Activated naive CD4-positive, alpha-beta T cell (primary cell): ENCODE measurements at places on chromosomes 16 and 17.

- no peak for DNase-seq
These were observed 24.3 kb downstream of the SPECC1 start for GRCh38 chr17:20033415-20033814.

DNA sequence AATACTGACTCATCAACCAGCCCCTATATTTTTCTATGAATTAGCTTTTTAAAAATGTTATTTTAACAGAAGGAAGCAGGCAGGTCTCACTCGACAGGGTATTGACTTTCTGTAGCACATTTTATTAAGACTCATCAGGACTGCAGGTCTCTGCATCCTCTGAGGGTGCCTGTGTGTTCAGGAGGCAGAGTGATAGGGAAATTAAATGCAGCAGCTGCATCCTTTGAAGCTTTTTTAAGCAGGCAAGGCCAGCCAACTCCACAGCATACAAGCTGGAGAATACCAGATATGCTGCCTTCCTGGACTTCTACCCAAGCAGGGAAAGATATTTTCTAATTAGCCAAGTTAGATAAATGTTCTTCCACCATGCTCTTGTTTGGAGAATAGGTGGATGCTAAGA, 124.9 kb downstream of the WSCD1 start:
- DNase-seq: no peak

DNA sequence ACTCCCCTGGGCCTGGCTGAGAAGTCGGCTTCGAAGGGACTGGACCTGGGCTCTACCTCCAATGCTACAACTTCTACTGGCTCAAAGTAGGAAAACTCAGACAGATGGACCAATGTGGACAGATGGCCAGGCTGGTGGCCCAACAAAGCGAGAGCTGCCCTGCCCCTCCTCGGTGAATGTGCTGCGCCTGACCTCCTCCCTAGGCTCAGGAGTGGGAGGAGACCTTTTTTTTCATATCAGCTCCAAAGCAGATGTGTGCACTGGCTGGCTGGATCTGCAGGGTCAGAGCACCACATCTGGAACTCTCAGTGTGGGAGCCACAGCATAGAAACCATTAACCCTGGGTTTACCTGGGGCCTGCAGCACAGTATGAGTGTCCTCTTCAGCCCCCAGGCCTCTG, 20.8 kb downstream of the ATP6V0D1 start:
- DNase-seq: no peak

- DNase-seq: no peak
These were observed 3.2 kb downstream of the HS3ST3A1 start for GRCh38 chr17:13598353-13599167.

DNA sequence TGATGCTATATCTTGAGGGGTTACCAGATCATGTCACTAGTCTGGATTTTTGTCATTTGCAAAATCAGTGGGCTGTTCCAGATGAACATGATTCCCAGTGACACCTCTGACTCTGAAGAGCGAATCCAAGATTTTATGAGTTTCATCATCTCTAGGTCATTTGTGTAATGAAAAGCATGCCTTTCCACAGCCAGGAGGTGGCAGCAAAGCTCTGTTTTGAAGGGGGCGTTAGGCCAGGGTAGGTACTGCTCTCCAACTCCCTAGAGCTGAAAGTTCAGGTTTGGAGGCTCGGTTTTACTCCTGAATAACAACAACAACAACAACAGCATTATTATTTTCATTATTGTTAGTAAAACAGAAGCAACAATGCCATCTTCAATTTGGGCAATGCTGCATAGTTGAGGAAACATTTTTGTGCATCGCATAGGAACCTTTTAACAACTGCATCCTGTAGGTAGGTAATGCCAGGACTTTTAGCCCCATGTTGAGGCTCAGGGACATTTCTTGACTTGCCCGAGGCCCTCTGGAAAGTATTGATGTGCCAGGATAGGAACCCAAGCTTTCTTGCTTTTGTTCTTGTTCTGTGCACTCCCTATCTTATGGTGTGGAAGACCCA, 77.0 kb downstream of the MYH13 start:
- DNase-seq: no peak

- DNase-seq: no peak
These were observed 48.9 kb downstream of the MSI2 start for GRCh38 chr17:57305144-57305728.

DNA sequence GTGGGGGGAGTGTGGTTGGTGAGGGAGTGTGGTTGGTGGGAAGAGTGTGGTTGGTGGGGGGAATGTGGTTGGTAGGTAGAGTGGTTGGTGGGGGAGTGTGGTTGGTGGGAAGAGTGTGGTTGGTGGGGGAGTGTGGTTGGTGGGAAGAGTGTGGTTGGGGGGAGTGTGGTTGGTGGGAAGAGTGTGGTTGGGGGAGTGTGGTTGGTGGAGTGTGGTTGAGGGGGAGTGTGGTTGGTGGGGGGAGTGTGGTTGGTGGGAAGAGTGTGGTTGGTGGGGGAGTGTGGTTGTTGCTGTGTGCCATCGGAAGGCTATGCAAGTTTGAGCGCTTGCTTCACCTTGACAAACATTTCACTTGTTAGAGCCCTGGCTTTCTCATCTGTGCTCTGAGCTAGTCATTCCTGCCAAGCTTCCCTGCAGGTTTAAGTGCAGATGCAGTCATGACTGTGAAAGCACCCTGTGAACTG, 20.1 kb downstream of the MINK1 start:
- no peak for DNase-seq

DNA sequence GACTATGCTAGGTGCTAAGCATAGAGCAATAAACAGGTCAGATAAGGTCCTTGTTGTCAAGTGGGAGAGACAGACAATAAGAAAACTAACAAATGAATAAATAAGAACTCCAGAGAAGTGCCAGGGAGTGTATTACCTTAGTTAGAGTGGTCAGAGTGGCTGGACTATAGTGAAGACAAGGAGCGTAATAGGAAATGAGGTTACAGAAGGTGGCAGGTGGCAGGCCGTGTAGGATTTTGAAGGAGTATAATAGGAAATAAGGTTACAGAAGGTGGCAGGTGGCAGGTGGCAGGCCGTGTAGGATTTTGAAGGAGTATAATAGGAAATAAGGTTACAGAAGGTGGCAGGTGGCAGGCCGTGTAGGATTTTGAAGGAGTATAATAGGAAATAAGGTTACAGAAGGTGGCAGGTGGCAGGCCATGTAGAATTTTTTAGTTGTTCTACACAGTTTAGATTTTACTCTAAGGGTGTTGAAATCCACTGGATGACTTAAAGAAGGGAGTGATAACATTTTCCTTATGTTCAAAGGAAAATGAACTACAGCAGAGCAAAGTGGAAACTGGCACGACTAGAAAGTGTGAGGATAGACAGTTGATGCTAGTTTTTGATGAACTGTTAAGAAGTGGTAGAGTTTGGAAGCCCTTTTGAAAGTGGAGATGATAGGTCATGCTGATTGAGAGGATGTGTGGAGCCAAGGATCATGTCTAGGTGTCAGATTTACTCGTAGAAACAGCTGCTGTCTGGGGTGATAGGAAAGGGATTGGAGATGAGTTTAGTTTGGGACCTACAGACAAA, 3.6 kb upstream of the KRTAP3-1 start:
- DNase-seq: no peak

- DNase-seq: no peak
These were observed 13.1 kb upstream of the SEZ6 start for GRCh38 chr17:29018788-29019474.

GRCh38 chr17:2598166-2598565, 4.7 kb downstream of the PAFAH1B1 start:
- no peak for DNase-seq
